ENCODE measurements at places on chromosomes 16 and 17.

DNA sequence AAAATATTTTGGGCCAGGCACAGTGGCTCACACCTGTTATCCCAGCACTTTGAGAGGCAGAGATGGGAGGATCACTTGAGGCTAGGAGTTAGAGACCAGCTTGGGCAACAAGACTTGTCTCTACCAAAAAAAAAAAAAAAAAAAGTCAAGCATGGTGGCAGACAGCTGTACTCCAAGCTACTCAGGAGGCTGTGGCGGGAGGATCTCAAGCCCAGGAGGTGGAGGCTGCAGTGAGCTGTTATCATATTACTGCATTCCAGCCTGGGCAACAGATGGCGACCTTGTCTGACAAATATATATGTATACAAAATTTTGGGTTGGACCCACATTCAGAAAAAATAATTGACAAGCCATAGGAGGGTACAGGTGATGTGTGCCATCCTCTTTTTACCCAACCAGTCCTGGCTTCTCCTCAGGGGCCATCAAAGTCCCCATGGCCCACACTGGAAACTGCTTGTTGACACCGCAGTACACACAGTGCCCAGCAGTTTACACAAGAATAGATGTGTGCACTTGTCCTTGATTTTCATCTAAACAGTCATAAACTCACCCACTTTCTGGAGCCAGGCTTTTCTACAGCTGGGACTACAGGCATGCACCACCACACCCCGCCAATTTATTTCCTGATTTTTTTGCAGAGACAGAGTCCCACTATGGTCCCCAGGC is 1.7 kb downstream of the CES2 start:
- peak overlapping the region; percentile 96 for H3K4me3 ChIP-seq
- H3K27ac ChIP-seq = no peak overlapping the region
- H3K27me3 ChIP-seq = no peaks in the 10 kb centered on the region
- DNase-seq = no peak

- H3K27me3 ChIP-seq = peaks cover 22% of the 10 kb centered on the region
- no peak for DNase-seq
Measured at GRCh38 chr17:38554430-38555350, 51.1 kb downstream of the SRCIN1 start.

DNA sequence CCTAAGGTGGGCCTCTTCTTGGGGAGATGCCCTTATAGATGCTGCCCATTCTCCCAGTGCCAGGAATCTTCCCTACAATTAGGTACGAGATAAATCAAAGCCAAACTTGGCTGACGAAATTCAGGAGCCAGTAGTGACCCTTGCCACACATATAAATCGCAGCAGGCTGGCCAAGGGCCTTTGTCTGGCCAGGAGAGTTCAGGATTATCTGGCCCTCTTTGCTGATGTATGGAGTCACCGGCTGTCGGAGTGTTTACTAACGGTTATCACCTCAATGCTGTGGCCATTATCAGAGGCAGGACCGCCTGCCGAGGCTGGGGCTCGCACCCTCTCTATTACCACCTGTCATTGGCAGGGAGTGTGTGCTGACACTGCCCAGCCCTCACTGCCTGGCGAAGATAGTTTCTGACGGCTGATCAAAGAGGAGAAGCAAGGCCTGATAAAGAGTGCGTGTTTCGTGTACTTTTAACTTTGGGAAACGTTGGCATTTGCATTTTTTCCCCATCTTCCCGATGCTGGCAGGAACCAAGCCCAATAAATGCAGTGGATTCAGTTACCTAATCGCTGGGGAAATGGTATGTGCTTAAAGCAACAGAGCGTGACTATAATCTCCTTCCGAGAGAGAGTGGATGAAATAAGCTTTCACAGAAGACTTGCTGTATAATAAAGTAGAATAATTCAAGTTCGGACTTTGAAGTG is 32.8 kb upstream of the TBX2 start:
- H3K4me1 ChIP-seq = no peaks in the 10 kb centered on the region
- no peak overlapping the region for H3K4me3 ChIP-seq

- H3K27me3 ChIP-seq = no peaks in the 10 kb centered on the region
- H3K27ac ChIP-seq = peak overlapping the region; percentile 86
- peak overlapping the region; percentile 61 for H3K4me3 ChIP-seq
Measured at GRCh38 chr17:39755554-39756379, 18.0 kb downstream of the GRB7 start.

DNA sequence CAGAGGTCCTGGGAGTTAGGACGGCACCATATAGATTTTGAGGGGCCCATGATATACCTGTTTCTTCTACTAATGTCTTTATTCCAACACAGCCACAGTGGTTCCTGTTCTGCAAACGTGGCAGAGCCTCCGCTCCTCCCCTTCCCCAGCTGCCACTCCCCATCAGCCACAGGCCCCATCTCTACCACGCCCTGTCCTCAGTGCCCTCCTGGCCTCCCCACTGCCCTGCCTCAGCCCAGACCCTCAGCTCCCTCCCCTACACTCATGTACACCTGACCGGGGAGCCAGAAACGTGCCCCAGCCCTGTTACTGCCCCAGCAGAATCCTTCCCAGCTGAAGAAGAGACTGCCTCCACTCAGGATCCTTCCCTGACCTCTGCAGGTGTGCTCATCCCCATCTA is 11.9 kb upstream of the RBFOX3 start:
- no peak for DNase-seq
- H3K27ac ChIP-seq = no peak overlapping the region
- no peaks in the 10 kb centered on the region for H3K36me3 ChIP-seq
- H3K27me3 ChIP-seq = no peaks in the 10 kb centered on the region
- no peaks in the 10 kb centered on the region for H3K4me1 ChIP-seq
- no peak overlapping the region for H3K4me3 ChIP-seq

DNA sequence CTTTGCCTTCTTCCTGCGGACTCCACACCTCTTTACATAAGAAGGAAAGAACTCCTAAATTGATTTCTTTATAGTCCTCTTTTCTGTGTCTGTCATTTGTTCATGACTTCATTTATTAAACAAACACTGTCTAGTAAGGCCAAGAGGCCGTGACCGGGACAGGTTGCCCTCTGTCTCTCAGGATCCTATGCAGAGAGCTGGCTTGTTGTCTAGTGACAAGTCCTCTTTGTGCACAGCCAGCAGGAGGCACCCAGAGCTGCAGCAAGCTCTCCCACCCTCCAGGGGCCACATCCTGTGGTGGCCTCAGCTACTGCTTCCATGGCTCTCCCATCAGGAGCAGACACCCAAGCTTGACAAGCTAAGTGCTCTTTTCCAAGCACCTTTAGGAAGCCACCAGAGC is 50.6 kb downstream of the PLD6 start:
- no peak overlapping the region for H3K4me3 ChIP-seq
- peaks cover 46% of the 10 kb centered on the region for H3K4me1 ChIP-seq
- H3K27ac ChIP-seq = no peak overlapping the region
- H3K27me3 ChIP-seq = no peaks in the 10 kb centered on the region
- peaks cover 41% of the 10 kb centered on the region for H3K36me3 ChIP-seq
- no peak for DNase-seq

DNA sequence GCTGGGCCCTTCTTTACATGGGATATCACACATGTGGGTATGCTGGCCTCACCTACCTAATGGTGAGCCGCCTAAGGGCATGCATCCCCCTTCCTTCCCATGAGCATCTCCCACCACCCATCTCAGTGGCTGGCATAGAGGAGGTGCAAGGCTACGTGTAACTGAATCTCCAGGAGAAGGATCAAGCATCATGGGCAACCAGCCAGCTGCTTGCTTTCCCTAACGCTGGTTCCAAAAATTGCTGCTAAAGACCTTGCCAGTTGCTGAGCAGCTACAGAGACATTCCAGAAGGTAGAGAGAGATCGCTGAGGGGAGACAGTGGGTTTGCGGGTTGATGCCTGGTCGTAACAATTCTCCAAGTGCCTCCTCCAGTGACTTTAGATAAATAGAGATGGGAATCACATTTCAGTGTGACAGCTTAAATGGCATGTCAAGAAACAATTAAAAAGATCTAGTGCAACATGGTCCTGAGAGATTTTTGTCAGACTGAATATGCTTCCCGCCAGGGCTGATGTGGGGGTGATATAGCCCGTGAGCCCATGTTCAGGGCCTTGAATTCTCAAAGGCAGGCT is 378.4 kb upstream of the CDH5 start:
- H3K4me3 ChIP-seq = no peak overlapping the region
- peaks cover 3% of the 10 kb centered on the region for H3K27me3 ChIP-seq
- H3K4me1 ChIP-seq = no peaks in the 10 kb centered on the region
- H3K36me3 ChIP-seq = no peaks in the 10 kb centered on the region

DNA sequence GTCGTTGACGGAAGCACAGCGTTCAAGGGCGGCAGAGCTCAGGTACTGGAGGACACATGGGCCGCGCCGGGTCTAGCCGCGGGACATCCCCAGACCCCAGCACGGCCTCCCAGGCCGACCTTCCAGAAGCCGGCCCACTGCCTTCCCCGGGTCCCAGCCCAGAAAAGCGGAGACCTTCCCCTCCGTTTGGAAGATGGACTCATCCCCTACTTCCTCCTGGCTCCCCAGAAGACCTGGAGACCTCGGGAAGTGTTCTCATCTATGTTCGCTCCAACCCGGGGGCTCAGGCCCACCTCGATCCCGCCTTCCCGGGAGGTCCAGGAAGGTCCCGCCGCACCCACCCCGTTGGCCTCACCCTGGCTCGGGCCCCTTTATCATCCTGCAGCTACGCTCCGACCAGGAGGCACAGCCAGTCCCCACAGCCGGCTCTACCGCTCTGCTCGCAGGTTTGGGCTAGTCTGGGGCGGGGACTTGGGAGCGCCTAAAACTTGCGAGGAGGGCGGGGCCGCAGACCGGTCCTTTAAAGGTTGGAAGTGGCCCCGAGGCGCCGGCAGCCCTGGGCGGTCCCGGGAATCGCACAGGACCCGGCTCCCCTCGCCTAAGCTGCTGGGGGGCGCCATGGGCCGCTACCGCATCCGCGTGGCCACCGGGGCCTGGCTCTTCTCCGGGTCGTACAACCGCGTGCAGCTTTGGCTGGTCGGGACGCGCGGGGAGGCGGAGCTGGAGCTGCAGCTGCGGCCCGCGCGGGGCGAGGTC is at the start of gene ALOX12:
Gene ALOX12, plus strand, starts transcription at position 550 of the 756 bp plus-strand sequence. Its CDS starts 69 bp downstream, at position 619.
- H3K36me3 ChIP-seq = peaks cover 30% of the 10 kb centered on the region
- DNase-seq = no peak
- no peak within 1 kb of the TSS for H3K4me3 ChIP-seq
- no peaks in the 10 kb centered on the region for H3K4me1 ChIP-seq
- H3K27me3 ChIP-seq = no peaks in the 10 kb centered on the region

DNA sequence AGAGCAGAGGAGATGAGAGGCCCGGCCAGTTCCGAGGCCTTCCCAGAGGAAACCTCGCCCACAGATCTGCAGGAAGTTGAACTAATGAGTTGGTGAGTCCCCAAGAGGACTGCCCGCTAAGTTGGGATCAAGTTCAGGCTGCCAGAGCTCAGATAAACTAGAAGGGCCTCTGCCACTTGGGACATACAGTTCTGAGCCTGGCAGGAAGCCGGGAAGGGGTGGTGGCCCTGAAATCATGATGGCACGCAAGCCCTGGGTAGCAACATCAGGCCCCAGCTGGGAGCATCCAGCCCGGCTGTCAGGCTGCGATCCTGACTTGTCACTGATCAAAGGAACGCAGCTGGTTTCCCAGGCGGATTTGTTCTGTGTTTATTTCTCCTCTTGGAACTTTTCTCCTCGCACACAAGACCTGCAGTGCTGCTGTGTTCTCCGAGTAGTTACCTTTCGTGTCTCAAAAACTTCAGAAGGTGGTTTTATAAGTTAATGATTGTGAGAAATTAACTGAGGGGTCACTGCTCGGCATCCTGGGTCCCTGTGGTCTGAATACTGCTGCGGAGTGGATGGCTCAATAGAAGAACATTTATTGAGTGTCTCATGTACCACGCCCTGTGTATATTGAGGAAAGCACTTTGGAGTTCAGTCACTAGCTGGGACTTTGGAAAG is 8.0 kb upstream of the WFDC1 start:
- H3K4me3 ChIP-seq = no peak overlapping the region
- H3K27me3 ChIP-seq = peaks cover 10% of the 10 kb centered on the region
- peaks cover 2% of the 10 kb centered on the region for H3K4me1 ChIP-seq
- H3K27ac ChIP-seq = no peak overlapping the region
- DNase-seq = no peak
- H3K36me3 ChIP-seq = no peaks in the 10 kb centered on the region

DNA sequence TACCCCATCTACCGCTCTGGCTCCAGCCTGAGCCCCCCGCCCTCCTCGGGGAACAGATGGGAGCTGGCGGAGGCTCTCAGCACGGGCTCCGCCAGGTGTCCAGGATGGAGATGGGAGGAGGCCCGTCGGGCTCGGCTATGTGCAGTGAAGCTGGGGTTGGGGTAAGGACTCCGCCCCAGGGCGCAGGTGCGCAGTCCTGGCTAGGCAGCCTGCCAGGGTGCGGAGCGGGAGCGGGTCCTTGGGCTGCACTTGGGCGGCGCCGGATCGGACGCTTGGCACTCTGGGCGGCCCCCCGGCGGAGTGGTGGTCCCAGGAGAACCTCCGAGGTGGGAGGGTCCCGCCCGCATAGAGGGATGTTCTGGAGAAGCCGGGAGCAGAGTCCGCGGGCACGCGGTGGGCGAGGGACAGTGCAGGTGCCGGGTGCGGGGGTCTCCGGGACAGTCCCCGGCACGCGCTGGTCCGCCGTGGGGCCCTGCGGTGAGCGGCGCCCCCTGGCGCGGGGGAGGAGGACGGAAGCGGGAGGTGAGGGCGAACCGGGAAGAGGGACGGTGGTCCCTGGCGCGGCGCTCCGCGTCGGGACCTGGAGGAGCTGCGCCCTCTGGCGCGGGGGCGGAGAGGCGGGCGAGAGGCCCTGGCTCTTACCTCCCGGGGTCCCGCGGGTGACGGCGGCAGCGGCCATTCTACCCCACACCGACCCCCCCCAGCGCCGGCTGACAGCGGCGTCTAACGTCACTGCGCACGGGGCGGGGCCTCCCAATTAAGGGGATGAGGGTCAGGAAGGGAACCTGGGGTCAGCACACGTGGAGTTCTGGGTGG is at the start of gene CAMTA2:
Gene CAMTA2, minus strand, starts transcription at position 725 of the 816 bp plus-strand sequence. CDS start 1,453 bp downstream, outside the sequence.
- H3K4me1 ChIP-seq = peaks cover 39% of the 10 kb centered on the region
- H3K4me3 ChIP-seq = peak within 1 kb of the TSS; percentile 95
- no peaks in the 10 kb centered on the region for H3K27me3 ChIP-seq
- peak within 1 kb of the TSS; percentile 89 for H3K27ac ChIP-seq
- peaks cover 39% of the 10 kb centered on the region for H3K36me3 ChIP-seq

DNA sequence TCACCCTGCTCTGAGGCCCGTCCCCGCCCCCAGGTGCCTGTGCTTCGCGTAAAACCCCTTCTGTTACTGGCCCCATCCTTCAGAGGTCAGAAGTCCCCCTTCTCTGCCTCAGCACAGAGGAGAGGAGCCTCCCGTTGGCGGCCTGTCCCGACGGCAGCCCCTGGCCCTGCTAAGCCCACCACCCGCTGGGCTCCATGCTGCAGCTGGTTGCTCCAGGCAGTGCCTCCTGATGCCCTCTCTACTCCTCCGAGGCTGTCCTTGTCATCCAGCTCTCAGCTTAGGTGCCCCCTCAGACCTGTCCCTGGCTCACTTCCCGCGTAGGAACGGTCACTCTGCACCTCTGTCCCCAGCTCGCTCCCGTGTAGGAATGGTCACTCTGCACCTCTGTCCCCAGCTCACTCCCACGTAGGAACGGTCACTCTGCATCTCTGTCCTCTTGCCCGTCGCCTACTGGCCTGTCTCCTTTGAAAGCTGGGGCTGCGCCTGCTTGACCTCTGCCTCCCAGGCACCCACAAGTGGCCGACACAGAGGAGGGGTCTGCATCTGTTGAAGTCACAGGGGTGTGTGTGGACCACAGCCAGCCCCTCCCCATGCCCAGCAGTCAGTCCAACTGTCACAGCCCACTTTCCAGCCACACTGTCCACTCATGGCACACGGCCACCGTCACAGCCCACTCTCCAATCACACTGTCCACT is 31.7 kb upstream of the ZC3H18 start:
- H3K36me3 ChIP-seq = peaks cover 5% of the 10 kb centered on the region
- no peak overlapping the region for H3K27ac ChIP-seq
- H3K4me3 ChIP-seq = no peak overlapping the region
- no peaks in the 10 kb centered on the region for H3K4me1 ChIP-seq

- no peak for DNase-seq
- peaks cover 15% of the 10 kb centered on the region for H3K27me3 ChIP-seq
- peaks cover 3% of the 10 kb centered on the region for H3K4me1 ChIP-seq
- no peaks in the 10 kb centered on the region for H3K36me3 ChIP-seq
- no peak overlapping the region for H3K4me3 ChIP-seq
Measured at GRCh38 chr17:77862890-77863813, 95.4 kb upstream of the TNRC6C start.
